ENCODE measurements at places on chromosomes 13 and 19.

DNA sequence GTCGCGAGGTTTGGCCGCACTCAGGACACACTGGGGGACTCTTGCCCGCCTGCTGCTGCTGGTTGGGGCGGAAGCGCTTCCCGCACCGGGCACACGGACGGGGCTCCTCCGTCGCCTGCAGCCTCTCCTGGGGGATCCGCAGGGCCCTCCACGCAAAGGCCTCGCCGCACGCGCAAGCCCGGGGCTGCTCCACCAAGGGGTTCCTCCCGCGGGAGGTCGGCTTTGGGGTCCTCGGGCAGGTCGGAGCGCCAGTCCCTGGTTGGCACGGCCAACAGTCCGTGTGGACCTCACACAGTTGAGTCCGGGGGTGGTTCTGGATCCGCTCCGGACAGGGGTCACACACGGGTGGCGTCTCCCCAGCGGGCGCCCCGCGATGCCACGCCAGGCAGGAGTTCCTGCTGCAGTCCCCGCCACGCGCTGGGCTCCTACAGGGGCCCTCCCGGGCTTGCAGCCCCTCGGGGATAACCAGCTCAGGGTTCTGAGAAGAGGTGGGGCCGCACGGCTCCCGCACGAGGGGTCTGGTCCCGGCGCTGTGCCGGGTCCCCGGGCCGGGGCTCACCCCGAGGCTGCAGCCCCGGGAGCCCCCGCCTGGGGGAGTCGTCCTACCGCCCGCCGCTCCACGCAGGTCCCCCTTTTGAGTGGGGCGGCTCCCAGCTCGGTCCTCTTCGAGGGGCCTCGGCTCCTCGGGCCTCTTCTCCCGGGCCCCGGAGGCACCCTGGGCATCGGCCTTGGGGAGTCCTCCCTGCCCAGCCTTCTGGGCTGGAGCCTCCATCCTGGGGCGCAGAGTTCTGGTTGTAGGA, 6.2 kb upstream of the ZNF497 start:
- DNase-seq = no peak

DNA sequence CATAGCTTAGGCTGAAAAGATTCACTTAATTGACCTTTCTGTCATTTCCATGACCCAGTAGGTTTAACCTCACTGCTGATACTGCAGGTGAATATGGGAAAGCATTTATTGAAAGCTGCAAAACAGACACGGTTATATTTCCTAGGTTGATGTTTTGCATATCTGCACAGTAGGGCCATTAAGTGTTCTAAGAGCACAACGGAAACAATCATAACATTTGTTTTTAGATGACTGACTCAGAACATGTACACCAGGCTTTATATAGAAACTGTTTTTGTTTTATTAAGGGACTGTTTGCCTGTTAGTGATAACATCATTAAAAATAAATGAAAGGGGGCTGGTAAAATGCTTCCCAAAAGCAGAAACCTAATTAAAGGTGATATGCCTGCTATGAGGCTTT, 367.8 kb downstream of the DACH1 start:
- no peak for DNase-seq

DNA sequence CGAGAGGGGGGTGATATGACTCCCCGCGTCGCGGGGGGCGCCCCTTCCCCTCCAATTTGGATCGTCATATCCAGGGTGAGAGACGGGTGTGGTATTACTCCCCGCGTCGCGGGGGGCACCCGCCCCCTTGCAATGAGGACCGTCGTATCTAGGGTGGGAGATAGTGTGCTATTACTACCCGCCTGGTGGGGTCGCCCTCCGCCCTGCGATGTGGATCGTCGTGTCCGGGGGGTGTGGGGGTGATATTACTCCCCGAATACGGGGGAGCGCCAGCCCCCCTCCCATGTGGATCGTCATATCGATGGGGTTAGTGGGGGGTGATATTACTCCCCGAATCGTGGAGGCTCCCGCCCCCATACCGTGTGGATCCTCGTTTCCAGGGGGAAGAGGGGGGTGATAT, 29.2 kb upstream of the RGCC start:
- DNase-seq = peak; percentile 30

DNA sequence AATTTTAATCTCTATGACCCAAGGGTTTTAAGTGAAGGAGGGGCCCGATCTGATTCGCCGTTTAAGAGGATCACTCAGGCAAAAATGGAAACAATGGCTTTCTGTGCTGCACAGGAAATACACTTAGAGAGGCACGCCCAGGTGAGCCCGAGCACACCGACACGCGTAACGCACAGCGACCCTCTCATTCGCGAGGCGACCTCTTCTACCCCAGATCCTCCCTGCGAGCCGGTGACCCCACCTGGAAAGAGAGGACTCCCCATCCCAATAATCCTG, 216 bp downstream of the SH2D3A start:
- DNase-seq = no peak

- DNase-seq = no peak
Observed at GRCh38 chr13:59451236-59451635, 712.5 kb downstream of the DIAPH3 start.

DNA sequence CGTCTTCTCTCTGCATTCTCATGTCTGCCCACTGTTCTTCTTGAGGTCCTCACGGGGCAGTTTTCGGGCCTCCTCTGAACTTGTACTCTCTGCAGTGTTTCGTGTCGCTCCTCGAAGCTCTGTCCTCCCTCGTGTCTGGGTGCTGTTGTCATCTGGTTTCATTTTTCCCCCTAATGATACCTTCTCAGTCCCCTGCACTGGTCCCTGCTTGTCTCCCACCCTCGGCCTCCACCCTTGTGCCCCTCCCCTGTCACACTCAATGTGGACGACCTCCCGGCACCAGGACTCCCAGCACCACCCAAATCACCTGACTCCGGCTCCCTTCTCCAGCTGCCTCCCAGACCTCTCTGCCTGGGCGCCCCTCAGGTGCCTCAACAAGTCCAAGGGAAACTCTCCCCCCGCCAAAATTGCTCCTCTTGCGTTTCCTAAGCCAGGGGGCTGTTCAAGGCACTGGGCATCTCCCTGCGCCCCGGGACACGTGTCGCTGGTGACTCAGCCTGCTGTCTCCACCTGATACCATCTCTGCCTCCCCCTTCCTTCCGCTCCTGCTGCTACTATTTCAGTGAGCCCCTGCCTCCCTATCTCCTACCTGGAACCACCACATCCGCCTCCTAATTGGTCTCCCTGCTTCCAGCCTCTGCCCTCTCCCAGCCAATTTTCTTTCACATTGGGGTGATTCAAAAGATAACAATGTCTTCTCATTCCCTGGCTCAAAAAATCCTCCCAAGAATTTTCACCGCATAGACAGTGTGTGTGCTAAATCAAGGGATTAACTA, 49.5 kb downstream of the RFX2 start:
- DNase-seq = peak; percentile 22

DNA sequence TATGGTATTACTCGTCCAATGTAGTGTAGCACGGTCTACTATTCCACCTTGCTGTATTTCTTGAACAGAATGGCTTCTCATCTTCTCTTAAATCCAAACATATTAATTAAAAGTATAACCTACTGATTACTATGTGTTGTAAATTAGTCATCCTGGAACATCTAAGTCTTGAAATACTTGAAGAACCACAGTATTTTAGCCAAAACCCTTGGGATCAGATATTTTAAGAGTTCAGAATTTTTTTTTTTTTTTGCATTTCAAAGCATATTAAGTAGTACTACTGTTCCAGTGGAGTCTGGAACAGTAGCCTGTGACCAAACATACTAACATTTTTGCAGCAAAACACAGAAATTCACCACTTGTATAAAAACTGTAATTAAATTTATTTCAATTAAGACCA, 30.1 kb downstream of the ZC3H13 start:
- no peak for DNase-seq

- DNase-seq = peak; percentile 32
Observed at GRCh38 chr19:11091703-11092153, 2.5 kb downstream of the LDLR start.

GRCh38 chr19:48168689-48169088, 1.5 kb downstream of the LIG1 start:
- no peak for DNase-seq

DNA sequence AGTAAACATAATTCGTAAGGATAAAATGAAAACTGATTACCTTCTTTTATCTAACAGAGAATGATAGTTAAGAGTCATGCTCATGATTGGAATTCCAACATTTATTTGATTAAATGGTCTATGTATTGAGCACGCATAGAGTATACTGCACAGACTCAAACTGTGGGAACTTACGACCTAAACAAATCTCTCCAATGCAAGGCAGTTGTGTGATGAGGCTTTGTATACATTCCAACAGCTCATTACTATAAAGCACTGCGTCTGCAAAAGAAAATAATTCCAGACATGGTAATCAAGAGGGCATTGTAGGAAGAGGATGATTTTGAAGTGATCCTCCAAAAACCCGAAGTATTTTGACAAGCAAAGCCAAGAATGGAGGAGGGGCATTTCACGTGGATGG, 169.5 kb downstream of the NUFIP1 start:
- DNase-seq = no peak

DNA sequence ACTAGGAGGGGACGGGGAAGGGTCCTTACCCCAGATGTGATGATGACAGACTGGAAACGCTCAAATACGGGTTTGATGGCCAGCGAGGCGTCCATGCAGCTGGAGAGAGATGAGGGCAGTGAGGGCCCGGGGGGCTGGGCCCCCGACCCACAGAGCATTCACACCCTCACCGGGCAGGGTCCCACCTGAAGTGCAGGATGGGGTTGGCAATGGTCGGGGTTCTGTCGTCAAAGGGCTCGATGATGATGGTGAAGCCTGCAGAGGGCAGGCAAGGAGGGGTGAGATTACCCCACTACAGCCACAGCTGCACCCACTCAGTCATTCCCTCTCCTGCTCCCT, 13.0 kb downstream of the ERCC2 start:
- no peak for DNase-seq

- no peak for DNase-seq
Observed at GRCh38 chr19:13102666-13103580, at the start of gene LYL1. TSS of gene LYL1 (minus strand) at chr19:13102858. CDS start at chr19:13101171, 1,687 bp downstream.

GRCh38 chr19:50500060-50500752, 10.8 kb downstream of the JOSD2 start:
- no peak for DNase-seq

DNA sequence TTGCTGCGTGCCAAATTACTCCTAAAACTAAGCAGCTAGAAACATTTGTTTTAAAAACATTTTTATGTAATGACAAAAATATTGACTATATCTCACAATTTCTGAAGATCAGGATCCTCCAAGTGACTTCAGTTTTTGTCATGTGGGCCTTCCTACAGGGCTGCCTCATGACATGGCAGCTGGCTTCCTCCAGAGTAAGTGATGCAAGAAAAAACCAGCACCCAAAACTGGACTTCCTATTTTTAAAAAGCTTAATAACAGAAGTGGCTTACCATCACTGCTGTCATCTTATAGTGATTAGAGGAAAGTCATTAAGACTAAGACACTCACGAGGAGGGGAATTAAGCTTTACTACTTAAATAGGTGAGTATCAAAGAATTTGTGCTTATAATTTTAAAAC, 681.7 kb downstream of the PCDH17 start:
- no peak for DNase-seq

GRCh38 chr19:48780631-48781391, 25.5 kb downstream of the FGF21 start:
- no peak for DNase-seq

- DNase-seq = peak; percentile 14
Observed at GRCh38 chr19:44747739-44748425, 626 bp upstream of the BCL3 start.

- DNase-seq = no peak
Observed at GRCh38 chr19:40611900-40612698, 10.9 kb downstream of the LTBP4 start.

DNA sequence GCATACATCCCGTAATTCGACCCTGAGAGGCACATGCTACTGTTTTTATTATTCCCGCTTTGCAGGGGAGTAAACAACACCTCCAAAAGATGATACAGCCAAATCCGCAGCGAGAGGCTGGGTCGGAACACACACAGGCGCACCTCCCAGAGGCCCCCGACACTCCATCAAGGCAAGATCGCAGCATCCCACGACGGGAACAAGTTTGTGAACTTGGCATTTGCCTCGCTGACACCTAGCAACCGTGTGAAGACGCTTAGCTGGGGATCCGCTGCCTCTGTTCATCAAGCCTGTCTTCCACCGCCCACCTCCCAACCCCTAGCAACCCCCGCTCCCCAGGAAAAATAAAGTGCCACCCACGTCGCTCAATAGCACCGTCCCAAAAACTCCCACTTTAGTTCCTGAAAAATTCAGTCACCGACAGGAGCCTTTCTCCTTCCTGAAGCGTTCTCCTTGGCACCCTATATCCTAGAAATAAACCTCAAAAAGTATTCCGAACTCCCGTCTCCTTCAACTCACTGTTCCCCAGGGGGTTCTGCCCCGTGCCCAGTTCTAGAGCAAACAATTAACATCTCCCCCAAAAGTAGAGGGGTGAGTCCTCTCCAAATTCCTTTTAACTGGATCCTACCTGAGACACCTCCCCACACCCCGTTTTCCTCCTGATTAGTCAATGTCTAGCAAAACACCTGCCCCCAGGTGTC, 1.7 kb downstream of the GNG7 start:
- no peak for DNase-seq

DNA sequence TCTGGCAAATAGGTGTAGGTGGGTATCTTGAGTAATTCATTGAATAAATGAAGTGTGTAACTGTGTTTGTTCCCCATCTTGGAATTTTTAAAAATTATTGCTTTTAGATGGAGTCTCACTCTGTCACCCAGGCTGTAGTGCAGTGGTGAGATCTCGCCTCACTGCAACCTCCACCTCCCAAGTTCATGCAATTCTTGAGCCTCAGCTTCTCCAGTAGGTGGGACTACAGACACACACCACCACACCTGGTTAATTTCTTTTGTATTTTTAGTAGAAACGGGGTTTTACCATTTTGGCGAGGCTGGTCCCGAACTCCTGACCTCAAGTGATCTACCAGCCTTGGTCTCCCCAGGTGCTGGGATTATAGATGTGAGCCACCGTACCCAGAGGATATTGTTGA, 7.9 kb upstream of the CYP2A6 start:
- no peak for DNase-seq

DNA sequence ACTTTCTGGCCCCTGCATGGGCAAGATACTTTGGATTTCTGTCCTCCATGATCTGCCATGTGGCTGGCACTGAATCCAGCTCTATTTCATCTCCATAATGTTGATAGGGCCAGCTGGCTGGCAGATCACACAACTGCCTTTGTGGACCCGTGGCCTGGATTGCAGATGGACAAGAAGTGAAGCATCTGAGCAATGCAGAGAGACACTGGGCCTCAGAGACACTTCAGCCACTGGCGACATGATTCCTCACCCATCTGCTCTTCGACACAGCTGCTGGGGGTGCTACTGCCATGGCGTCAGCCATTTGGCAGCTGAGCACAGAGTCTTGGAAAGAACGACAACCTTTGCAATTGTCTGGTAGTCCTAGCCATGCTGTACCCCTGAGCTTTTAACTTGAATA, 79.5 kb upstream of the MYO16 start:
- DNase-seq = no peak
